ENCODE measurements at places on chromosomes 3 and 15.

- no peak overlapping the region for H3K4me3 ChIP-seq
- no peak overlapping the region for H3K27ac ChIP-seq
- H3K36me3 ChIP-seq: no peaks in the 10 kb centered on the region
- H3K27me3 ChIP-seq: no peaks in the 10 kb centered on the region
- no peaks in the 10 kb centered on the region for H3K4me1 ChIP-seq
Measured at GRCh38 chr3:95184038-95184437, 1121.2 kb downstream of the NSUN3 start.

GRCh38 chr3:47413751-47414150 is 32.9 kb downstream of the PTPN23 start:
- no peak for DNase-seq
- no peak overlapping the region for H3K4me3 ChIP-seq
- H3K4me1 ChIP-seq: no peaks in the 10 kb centered on the region
- H3K27ac ChIP-seq: no peak overlapping the region

DNA sequence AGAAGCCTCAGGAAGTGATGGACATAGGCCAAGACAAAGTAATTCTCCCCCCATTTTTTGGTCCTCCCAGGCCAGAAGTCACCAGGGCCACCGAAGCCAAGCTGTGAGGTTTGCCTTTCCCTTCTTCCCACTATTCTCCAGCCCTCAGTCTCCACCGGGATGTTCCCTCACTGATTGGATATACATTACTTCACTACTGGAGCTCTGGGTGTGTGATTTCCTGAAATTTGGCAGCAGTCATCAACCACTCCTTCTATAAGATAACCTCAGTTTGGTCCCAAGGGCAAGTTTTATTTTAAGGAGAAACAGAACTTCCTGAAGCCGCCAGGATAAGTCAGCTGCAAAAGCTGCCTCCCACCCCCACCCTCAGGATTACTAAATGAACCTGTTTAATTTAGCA is 11.3 kb downstream of the SLCO2A1 start:
- H3K4me3 ChIP-seq: no peak overlapping the region
- no peaks in the 10 kb centered on the region for H3K27me3 ChIP-seq
- no peaks in the 10 kb centered on the region for H3K36me3 ChIP-seq
- no peaks in the 10 kb centered on the region for H3K4me1 ChIP-seq
- no peak for DNase-seq
- H3K27ac ChIP-seq: no peak overlapping the region

DNA sequence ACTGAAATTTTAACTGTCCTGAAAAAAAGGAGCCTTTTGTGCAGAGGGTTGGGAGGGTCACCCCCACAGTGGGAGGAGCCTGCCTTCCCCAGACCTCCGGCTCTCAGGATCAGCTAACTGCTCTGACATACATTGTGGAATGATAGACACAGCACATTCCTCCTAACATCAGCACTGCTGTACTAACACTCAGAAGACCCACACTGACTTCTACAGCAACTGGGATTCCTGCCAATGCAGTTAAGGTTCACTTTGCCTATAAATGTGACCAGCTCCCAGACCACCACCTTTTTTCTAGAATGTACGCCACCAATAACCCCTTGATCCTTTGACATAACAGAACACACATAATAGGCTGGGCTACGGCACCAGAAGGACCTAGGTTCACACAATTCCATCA is 3.2 kb downstream of the CPEB1 start:
- H3K4me3 ChIP-seq: no peak overlapping the region
- peaks cover 76% of the 10 kb centered on the region for H3K27me3 ChIP-seq
- DNase-seq: no peak
- H3K4me1 ChIP-seq: peaks cover 18% of the 10 kb centered on the region
- H3K36me3 ChIP-seq: no peaks in the 10 kb centered on the region
- no peak overlapping the region for H3K27ac ChIP-seq

All from CD4-positive, alpha-beta T cell (primary cell).